ENCODE measurements at places on chromosomes 7 and 10.

DNA sequence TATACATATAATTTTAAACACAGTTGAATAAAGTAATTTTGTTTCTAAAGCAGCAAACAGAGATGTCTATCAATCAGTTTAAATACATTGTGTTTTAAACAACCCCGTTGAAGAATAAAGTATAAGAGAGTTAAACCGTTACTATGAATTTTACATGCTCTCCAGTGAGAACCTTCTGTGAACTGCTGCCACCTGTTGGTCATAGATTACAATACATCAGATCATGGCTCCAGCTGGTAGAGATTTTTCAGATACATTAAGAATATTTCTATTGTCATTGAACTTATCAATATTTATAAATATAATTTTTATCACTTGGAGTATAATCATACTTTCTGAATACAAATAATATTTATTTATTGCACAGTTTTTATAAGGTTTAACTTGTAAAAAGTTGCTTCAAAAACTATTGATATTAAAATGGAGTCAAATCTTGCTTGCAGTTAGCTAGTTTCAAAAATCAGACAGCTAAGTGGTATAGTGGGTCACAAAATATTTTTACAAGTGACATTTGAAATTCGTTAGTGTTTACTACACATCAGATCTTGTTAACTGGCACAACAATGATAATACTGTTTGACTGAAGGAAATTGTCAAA is 561.2 kb upstream of the PHF14 start:
- peak; percentile 2 for DNase-seq

DNA sequence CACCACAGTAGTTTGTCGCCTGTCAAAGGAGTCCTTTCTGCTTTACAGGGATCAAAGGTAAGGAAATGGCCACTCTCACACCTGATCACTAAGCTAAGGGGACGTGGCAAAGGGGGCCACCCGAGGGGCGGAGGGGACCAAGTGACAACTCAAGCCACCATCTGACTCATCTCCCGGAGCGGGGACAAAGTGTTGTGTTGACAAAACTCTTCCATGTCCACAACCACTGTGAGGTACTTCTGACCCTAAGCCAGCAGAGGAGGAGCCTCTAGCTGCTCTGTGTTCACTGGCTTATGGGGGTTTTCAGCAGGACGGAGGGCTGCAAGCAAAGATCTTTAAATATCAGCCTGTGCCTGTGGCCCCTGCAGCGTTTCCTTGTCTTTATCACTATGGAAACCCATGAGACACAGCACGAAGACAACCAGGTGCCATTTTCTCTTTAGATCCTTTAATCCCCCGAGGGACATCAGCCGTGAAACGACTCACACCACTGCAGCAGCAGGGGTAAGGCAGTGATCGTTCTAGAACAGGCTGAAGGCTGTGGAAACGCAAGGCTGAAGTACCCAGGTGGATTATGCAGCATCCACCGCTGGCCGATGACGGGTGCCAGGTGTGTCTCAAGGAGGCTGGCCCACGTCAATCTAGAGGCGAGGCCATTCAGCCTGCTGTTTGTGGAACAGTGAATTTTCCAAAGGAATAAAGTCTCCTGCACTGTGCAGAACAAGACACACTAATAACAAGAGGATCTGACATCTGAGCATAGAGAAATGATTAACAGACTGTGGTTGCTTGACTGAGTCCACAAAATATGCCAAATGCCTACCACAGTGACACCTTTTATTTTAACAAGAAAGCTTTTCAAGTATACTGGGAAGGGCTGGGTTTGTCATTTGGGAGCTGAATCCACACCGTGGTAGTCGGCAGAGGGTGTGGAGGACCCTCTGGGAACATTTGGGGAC is 26.6 kb upstream of the DDC start:
- DNase-seq = no peak

DNA sequence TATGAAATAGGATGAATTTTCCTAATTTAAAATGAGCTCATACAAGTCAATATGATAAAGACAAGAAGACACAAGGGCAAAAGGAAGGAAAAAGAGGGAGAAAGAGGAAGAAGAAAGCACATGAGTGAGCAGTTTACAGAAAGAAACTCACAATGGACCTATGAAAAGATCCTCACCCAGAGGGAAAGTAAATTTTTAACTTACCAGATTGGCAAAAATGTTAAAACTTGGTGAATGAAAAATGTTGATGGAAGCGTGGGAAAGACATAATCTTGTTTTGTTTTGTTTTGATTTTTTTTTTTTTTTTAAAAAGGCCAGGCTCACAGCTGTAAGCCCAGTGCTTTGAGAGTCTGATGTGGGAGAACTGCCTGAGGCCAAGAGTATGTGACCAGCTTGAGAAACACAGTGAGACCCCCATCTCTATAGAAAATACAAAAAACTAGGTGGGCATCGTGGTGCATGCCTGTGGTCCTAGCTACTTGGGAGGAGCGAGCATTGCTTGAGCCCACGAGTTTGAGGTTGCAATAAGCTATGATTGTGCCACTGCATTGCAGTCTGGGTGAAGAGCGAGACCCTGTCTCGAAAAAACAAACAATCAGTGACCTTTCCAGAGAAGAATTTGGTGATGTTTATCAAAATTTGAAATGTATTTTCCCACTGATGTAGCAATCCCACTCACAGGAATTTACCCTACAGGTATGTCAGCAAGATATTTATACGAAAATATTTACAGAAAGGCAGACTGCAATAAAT is 152.9 kb upstream of the ASAH2 start:
- no peak for DNase-seq

- DNase-seq = no peak
Measured at GRCh38 chr7:135919071-135919841, 57.9 kb downstream of the MTPN start.

DNA sequence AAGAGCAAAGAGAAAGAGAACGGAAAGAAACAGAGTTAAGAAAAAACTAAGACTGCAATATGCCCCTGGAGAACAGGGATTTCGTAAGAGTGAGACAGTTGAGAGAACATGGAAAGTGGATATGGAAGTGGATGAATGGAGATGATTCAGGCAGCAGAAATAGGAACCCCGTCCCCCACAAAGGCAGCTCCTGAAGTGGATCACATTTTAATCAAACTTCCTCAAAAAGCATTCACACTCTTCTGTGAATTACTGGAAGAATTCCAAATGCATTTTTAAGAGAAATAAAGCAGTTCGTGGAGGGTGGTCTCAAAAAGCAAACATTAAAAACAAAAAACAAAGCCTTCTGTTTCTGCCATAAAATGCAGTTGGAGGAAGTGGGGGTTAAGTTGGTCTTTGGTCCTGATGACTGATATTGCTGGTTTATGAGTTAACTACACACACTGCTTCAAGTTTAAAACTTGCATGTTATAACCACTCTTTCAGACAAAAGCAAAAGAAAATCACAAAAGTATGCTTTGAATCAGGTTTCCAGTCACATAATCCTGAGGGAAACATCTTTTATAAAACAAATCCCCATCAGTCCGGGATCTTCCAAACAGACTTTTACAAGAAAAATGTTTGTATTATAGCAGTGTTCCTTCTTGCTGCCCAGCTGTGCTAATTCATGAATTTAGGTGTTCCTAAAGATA is 214.3 kb downstream of the FANK1 start:
- no peak for DNase-seq

GRCh38 chr7:80218723-80219122 is 84.1 kb downstream of the GNAI1 start:
- peak; percentile 53 for DNase-seq

DNA sequence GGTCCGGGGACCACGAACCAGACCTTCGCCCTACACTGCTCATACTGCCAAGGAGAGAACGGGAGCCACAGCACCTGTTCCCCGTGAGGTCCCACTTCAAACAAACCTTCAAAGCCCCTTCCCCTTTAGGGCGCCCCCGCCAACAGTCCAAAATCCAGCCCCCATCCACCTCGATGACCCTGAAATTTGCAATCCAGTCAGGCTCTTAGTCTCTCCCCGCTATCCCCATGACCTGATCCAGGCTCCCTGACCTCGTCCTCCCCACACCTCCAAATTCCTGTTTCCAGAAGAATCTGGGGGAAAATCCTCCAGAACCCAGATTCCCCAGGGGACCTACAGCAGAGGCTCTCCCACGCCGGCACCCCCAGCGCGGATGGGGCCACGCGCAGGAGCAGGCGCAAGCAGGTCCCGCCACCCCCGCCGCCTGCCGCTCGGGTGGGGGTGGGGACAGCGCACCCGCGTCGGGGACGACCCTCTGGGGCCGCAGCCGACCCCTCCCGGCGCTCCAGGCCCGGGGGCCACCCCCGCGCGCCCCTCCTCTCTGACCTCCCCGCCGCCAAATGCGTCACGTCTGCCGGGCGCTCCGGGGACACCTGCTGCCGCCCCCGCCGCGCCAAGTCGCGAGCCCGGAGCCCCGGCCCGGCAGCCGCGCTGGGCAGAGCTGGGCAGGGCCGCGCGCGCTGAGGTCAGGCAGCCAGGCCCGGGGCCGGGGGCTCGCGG is 753 bp downstream of the CAMK2B start:
- no peak for DNase-seq

- DNase-seq = no peak
Measured at GRCh38 chr7:148461392-148462179, 129.0 kb upstream of the C7orf33 start.

DNA sequence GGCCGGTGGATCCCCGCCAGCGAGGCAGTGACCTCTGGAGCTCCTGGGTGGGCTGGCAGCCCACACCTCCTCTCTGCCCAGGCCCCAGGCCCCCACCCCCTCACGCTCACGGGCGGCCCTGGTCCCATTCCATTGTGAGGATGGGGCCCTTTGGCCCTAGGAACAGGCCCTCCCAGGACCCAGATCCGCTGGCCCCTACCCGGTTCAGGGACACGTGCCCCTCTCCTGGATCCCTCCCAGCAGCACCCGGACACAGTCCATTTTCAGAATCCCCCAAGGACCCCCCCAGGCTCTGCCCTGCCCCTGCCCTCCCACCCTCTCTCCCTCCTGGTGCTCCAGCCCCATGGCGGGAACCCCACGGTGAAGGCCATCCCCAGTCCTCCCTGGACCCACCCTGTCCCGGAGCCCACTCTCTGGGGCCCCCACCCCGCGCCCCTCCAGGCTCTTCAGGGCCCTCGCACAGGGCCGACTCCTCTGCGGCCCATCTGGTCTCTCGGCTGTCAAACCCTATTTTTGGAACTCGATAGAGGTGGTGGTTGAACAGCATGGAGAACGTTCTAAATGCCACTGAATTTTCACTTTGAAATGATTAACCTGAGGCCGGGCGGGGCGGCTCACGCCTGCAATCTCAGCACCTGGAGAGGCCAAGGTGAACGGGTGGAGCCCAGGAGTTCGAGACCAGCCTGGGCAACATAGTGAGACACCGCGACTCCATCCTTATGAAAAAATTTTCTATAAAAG is 8.1 kb downstream of the ADAP1 start:
- no peak for DNase-seq

- no peak for DNase-seq
Measured at GRCh38 chr10:8137726-8138125, 83.2 kb downstream of the GATA3 start.

- DNase-seq = no peak
Measured at GRCh38 chr10:88254091-88254490, 329.0 kb downstream of the RNLS start.

GRCh38 chr7:66925255-66925654 is 4.2 kb downstream of the TMEM248 start:
- DNase-seq = no peak

GRCh38 chr7:2670720-2671391 is 17.1 kb upstream of the AMZ1 start:
- no peak for DNase-seq

DNA sequence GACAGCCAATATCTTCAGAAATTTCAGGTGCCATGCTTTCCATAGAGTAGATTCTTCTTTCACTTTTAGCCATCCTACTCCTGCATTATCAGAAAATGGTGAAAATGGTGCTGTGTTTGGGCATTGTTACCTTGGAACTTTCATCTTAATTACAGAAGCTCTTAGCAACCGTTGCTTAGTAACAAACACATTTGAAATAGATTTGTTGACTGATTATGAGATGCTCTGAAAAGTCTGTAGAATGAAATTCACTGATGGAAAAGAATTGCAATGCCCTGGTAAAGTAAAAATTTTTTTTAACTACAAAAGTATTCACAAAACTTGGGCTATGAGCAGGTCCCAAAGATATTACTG is 249.3 kb upstream of the NEBL start:
- no peak for DNase-seq

GRCh38 chr7:151314401-151314800 is 27.2 kb upstream of the NUB1 start:
- DNase-seq = no peak

DNA sequence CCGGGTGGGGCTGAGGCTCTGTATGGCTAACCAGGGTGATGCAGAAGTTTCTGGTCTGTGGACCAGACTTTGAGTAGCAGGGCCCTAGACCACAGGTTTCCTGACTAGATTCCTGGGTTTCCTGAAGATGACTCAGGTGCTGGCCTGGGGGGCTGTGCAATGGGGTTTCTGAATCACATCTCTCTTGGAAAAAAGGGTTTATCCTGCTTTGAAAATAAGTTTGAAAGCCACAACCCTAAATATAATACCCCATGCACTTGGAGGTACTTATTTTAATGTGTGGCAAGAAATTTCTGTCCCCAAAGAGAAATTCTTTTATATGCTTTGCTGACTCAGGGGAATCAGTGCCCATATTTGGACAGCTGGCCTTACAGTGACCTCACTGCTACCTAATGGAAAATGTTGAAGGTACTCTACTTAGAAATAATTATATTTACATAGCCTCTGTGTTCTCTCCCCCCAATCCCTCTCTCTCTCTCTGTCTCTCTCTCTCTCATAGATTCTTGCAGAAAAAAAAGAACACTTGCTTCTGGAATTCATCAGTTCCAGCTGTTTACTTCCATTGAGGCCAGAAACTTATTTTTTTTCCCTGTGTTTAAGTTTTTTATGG is 184.4 kb upstream of the LYZL2 start:
- peak; percentile 78 for DNase-seq

- DNase-seq = no peak
Measured at GRCh38 chr7:68173513-68173912, 1176.9 kb downstream of the TYW1 start.

DNA sequence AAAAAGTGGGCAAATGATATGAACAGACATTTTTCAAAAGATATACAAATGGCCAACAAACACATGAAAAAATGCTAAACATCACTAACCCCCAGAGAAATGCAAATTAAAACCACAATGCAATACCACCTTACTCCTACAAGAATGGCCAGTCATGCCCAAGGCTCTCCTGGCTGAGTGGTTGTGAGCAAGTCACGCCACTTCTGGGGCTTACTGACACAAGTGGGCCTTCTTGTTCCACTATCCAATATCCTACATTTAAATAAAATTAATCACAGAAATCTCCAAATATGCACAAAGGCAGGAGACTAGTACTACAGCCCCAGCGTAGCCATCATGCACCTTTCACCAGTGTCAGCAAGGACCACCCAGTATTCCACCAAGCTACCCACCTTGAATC is 181.9 kb downstream of the TNS3 start:
- no peak for DNase-seq

- DNase-seq = no peak
Measured at GRCh38 chr7:134996097-134996550, 9.8 kb downstream of the AGBL3 start.

- no peak for DNase-seq
Measured at GRCh38 chr7:5599543-5600200, 176.0 kb upstream of the TNRC18 start.

Measured in non-pigmented ciliary epithelial cell (primary cell).